ENCODE measurements at places on chromosomes 13 and 19.

GRCh38 chr13:97945342-97945741 lies 8.1 kb upstream of the IPO5 start:
- no peak for DNase-seq

- DNase-seq: no peak
Observed at GRCh38 chr13:92802776-92803175, 423.8 kb upstream of the GPC6 start.

DNA sequence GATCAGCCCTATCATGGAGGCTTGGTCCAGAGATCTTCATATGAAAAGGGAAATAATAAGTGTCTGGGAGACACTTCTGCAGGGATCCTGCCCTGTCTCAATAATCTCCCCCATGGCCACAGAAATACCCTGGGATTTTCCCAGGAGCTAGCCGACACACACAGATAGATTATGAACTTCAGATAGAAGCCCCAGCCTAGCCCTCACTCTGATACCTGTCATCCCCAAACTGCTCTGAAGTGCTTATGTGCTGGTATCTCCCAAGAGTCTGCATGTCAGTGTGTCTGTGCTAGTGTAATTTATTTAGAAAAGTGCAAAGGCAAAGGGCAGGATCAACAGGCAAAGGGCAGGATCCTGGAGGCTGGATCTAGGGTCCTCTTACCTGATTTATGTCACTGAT lies 38.7 kb upstream of the ZNF766 start:
- DNase-seq: no peak

- no peak for DNase-seq
Observed at GRCh38 chr13:108662528-108662927, 33.1 kb downstream of the MYO16 start.

Data from myocyte (in vitro differentiated cells).